GM03348 (cell line): ENCODE measurements at places on chromosomes 3 and 15.
A peak's percentile ranks its signal among the peaks of the same experiment; 100 is the strongest.

DNA sequence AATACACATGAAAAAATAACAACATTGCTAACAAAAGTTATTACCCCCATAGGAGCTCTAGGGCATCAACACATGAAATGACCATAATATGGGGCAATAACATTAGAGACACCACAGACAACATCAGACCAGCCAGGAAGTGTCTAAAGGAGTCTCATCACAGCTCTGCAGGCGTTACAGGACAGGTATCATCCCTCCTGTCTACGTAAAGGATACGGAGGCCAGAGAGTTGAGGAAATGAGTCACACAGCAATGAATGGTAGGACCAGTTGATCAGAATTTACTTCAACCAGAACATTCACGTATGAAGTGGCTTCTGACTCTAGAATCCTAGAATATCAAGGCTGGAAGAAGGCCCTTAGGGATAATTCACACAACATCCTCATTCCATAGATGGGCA, 1.8 kb downstream of the NME9 start:
- no peak for DNase-seq

- DNase-seq = no peak
Observed at GRCh38 chr3:20326541-20326940, 140.5 kb upstream of the SGO1 start.

- DNase-seq = no peak
Observed at GRCh38 chr15:74870436-74871215, 2.5 kb downstream of the SCAMP2 start.

DNA sequence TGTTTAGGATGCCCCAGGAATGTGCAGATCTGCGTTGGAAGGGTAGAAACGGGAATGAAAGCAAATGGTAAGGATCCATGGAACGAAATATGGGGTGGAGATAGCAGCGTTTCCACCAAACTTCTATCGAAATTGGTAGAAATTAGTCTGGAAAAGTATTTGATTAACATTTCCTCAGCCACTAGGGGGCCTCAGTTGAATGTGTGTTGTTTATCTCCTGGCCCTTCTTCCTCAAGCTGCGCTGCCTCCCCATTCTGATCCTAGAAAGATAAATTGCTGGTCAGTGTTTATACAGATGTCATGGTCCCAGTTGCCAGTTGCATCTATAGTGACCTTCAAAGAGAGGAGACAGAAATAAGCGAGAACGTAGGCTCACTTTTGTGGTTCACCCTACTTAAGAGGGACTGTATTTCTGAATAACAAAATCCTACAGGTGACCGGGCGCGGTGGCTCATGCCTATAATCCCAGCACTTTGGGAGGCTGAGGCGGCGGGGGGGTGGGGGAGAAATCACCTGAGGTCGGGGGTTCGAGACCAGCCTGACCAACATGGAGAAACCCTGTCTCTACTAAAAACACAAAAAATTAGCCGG, 457.1 kb downstream of the SQOR start:
- DNase-seq = peak; percentile 40

DNA sequence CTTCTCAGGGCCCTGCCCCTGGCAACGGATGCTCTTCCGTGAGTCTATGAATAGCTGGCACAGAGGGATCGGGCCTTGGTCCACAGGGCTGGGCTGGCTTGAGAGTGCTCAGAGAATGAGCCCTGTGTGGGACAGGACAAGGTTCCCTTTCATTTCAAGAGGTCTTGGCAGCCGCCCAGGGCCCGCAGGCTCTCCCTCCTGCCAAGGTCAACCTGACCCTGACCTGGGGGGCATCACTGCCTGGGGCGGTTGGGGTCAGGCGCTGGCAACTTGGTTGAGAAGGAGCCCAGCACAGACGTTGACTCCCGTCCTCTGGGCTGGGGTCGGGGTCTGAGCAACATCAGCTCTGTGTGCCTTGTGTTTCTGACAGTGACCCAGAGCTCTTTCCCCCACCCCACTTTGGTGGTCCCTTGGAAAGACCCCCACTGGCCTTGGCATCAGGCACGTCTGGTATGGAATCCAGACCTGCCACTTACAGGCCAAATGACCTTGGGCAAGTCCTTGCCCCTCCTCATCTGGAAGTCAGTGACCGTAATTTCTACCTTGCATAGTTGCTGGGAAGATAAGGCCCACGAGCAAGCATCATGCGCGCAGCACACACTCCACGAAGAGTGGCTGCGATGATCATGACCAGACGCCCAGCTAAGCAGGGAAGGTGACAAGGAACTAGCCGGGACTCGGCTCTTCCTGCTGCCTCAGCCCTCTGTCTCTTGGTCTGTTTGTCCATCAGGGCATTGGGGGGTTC, 36.4 kb downstream of the EPHB3 start:
- no peak for DNase-seq

DNA sequence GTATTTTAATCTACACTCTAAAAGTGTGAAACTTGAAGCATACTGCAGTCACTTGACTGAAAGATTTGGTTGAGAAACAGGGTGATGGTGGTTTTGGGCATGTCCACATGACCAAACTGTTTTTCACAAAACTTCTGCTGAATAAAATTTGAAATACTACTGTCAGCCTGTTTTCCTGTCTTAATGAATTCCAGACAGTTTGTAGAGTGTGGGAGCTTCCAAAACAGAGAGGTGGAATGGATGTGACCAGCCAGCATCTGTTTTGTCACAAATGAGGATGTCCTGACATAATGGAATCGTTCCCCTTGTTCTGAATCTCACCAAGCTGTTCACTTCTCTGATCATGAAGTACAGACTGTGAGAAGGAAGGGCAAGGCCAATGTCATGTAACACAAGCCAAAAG, 11.8 kb downstream of the MITF start:
- no peak for DNase-seq

GRCh38 chr3:62892951-62893350, 17.7 kb upstream of the CADPS start:
- DNase-seq = no peak

DNA sequence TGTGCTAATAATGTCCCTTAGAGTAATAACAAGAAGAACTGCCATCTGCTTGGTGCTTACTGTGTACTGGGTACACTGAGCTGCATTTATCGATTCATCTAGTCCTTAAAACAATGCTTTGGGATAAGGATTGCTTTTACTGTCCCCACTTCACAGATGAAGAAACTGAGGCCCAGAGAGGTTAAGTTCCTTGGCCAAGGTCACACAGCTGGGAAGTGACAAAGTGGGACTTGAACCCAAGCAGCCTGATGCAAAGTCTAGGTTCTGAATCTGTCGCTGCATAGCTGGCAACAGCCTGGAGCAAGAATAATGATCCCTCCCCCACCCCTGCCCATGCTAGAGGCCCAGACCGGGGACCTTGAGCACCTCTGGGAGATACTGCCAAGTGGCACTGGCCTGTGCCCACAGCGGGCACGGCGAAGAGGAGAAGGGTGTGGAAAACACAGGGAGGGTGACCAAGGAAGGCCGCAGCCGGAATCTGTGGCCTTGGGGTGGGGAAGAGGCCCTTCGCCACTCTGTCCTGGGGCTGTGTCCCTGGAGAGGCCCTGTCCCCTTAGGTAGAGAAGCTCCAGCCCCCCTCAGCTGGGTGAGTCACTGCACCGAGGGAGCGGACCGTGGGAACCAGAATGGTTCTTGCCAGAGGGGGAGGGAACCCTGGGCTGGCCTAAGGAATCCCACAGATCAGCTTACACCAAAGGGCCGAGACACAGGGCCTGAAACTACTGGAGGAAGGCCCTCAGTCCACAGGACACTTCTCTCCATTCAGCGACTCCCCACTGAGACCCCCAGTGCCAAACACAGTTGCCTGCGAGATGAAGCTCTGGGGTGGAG, 3.5 kb downstream of the PLXND1 start:
- DNase-seq = peak; percentile 91

DNA sequence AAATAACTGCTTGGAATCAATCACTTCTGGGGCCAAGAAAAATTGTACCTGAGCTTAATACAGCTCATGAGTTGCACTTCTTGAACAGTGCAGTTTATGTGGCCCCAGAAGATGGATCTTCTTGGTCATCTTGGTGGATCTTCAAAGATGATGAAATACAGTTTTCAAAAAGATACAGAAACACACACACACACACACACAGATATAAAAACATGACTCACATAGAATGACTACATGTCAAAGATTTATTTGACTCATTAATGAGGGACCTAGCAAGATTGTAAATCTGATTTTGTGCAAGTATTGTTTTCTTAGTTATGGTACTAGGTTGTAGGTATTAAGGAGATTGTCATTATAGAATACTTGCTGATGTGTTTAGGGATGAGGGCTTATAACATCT, 32.6 kb downstream of the PDCD6IP start:
- no peak for DNase-seq

- DNase-seq = no peak
Observed at GRCh38 chr3:114401346-114401745, 107.5 kb downstream of the TIGIT start.

DNA sequence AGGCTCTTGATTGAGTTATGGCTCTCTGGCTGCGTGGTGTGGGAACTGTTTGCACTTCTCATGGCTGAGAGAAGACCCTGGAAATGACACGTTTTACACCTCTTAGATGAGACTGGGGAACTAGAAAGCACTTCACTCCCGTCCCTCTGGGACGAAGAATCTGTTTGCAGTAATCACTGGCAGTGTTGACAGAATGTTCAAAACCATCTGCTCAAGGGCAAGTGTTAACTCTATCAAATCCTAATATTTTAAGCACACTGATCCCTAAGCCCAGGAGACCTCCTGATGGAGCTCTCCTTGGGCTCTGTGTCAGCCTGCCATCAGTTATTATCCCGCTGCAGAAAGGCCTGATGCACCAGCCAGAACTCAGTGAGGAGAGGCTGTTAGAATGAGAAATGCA, 323.8 kb upstream of the DNAJC19 start:
- no peak for DNase-seq

DNA sequence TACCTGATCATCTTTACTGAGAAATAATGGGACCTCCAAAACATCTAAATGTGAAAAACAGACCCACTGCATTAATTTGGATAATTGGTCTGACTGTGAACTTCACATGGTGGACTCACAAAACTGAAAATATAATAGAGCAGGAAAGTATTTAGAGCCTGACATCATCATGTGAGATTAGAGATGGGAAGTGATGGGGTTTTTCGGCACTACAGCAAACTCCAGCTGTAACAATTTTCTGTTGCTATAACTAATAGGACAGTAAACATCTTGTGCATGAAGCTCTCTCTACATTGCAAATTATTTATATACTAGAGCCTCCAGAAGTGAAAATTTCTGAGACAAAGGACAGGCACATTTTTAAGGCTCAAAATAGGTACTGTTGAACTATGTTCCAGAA, 32.2 kb downstream of the VEPH1 start:
- DNase-seq = no peak

DNA sequence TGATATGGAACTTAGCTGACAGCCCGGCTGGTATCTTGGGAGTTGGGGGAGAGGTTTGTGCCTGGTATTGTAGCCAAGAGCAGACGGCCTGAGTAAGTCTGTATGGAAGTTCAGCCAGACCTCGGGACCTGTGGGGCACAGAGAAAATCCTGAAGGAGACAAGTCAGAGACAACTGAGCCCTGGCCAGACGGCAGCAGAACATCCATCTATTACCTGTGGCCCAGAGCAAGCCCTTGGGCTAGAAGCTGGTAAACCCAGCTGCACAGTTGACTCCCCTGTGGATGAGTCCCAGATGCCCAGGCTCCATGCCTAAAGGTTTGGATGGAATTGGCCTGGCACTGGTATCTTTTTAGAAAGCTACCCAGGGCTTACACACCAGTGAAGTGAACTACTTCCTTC, 70.4 kb upstream of the DLG1 start:
- DNase-seq = peak; percentile 0

DNA sequence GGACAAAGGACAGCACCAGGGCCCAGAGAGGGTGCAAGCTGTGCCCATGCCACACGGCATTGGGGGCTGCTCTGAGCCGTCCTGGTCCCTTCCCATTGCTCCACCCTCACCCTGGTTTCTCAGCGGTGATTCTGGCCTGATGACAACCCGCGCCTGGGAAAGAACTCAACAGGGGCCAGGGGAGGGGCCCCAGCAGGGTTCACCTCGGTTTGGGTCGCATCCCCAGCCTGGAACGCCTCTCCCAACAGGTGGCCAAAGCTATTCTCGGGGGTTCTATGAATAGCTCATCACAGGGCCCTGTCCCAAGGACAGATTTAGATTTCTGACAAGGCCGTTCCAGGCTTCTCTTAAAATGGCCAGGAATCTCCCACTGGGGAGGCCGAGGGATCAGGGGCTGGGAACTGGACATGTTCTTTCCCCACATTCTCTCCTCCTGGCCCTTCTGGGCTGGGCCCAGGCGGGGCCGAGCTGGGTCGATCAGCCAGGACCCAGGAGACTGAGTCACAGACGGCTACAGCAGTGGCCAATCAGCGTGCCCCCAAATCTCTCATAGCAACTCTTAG, 17.9 kb downstream of the GRIP2 start:
- no peak for DNase-seq

DNA sequence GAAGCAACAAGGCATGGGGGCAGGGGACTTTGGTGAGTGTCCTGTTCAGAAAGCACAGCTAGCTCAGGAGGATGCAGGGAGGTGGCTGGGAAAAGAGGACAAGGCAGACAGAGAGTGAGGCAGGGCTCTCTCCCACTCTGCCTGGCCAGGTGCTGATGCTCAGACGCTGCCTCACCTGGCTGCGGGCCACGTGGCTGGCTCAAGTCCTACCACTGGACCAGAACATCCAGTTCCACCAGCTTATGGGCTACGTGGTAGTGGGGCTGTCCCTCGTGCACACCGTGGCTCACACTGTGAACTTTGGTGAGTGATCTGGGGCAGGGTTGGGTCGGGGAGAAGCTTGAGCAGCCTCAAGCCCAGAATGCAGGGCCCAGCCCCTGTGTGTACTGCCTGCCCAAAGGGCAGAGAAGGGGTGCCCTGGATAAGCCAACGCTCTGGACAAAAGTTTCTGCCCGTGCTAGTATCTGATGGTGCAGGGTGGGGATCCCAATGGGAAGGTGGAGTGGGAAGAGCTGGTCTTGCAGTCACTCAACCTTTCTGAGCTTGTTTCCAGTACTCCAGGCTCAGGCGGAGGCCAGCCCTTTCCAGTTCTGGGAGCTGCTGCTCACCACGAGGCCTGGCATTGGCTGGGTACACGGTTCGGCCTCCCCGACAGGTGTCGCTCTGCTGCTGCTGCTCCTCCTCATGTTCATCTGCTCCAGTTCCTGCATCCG, 20.9 kb downstream of the NOX5 start:
- DNase-seq = no peak

DNA sequence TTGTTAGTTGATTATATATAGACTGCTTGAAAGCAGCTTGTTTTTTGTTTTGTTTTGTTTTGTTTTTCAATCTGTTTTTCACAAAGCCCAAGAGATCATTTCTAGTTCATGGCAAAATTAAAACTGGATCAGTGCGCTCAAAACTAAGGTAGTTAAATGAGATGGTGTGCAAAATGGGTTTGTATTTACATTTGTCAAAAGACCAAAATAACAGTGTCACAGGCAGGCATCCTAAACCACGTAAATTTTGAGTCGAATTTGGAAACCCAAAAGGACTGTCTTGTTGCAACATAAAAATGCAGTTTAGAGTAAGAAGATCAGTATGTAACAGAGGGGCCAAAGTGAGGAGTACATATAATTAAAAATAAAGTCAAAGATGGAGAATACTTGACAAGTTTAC, 2.4 kb downstream of the DMXL2 start:
- DNase-seq = no peak

DNA sequence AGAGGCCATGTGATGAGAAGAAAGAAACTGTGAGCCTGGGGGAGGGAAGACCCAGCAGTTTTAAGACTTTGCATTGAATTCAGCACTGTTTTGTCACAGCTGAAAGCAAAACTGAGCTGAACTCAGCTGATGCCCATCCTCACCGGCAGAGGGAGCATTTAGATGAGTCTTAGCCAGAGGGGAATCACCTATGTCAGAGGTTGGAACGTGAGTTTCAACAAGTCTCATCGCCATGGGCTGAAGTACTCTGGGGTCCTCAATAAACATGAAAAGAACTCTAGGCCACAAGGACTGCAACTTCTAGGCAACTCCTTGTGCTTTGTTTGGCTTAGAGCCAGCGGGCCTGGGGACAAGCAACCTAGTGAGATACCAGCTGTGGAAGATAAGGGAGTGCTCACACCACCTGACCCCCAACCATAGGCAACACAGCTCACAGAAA, 324.5 kb downstream of the TBL1XR1 start:
- peak; percentile 28 for DNase-seq
